A549 (cell line): ENCODE measurements at places on chromosomes 11 and 22. TPM values are rescaled to one million over a fixed set of nuclear protein-coding genes. Genes with fewer than 3 reads are reported as not detected.

PGA5 gene
- polyA plus RNA-seq: not detected in 3 replicates

GAL gene
- 7.9 to 9.8 TPM (median 8.6 TPM) in 3 replicates for polyA plus RNA-seq

POU2AF3 gene
- 0.63 to 0.87 TPM (median 0.63 TPM) in 3 replicates for polyA plus RNA-seq

DNA sequence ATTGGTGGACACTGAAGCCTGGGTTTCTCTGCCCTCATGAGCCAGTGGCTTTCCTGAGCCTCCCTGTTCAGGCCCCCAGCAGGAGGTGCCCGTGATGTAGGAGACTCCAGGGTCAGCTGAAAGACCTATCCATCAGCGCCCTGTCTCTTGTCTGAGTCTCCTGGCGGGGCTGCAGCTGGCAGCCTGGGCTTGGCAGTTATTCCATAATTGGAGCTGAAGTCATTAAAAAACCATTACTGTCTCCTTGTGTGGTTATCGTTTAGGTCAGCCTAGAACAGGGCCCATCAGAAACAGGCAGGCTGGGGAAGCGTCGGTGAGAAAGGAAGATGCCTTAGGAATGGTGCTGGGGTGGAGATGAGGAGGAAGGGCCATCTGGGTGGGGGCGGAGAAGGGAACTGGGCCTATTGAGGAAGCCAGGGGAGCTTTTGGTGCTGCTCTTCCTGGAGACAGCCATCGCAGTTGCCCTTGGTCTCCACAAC lies 5.0 kb downstream of the TUB start:
- no peak for DNase-seq

DNA sequence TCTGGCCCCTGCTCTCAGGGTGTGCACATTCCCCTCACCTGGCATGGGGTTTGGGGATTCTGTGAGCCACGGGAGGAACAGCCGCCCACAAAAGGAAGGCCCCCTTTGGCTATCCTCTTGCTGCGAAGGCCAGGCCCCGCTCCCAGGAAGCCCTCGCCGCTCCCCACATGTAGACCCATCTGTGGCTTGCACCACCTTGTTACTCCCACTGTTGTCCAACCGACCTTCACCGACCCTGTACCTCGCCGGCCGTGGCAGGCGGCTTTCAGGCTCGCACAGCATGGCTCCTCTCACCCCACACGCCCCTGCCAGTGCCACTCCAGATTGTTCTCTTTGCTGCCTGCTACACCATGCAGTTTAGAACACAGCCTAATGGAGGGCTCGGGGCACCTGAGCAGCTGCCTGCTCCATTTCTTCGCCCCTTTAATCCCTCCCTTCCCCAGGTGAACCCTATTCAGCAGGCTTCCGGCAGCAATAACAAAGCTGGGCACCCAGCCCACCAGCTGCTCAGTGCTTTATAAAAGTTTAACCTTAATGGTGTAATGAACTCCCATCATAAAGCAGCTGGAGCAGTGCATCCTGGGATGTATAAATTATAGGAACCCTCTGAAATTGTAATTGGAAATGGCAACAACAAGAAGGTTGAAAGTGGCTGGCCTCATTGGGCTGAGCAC lies 10.7 kb downstream of the DAGLA start:
- no peak for DNase-seq

GRCh38 chr11:115155320-115155719 lies 348.9 kb downstream of the CADM1 start:
- no peak for DNase-seq

CREB3L1 gene
- polyA plus RNA-seq: 2.1 to 2.7 TPM (median 2.3 TPM) in 3 replicates

PNPLA5 gene
- not detected in 3 replicates for polyA plus RNA-seq

DGCR2 gene
- 17.7 to 17.9 TPM (median 17.8 TPM) in 3 replicates for polyA plus RNA-seq
